ENCODE measurements at places on chromosomes 2 and 18.

- DNase-seq, result no peak
Observed at GRCh38 chr2:182445391-182445965, 18.6 kb upstream of the PDE1A start.

DNA sequence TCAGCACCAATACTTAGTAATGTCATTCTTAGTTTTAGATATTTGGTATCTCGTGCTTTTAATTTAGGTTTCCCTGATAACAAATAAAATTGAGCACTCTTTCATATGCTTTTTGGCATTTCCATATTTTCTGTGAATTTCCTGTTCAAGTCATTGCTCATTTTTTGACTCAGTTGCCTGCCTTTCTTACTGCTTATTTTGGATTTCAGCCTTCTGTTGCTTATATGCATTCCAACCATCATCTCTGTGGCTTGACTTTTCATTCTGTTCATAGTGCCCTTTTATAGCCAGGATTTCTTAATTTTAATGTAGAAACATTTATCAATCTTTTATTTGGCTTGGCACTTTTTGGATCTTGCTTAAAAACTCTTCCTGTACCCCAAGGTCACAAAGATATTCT, 14.5 kb upstream of the KIF3C start:
- no peak for DNase-seq

DNA sequence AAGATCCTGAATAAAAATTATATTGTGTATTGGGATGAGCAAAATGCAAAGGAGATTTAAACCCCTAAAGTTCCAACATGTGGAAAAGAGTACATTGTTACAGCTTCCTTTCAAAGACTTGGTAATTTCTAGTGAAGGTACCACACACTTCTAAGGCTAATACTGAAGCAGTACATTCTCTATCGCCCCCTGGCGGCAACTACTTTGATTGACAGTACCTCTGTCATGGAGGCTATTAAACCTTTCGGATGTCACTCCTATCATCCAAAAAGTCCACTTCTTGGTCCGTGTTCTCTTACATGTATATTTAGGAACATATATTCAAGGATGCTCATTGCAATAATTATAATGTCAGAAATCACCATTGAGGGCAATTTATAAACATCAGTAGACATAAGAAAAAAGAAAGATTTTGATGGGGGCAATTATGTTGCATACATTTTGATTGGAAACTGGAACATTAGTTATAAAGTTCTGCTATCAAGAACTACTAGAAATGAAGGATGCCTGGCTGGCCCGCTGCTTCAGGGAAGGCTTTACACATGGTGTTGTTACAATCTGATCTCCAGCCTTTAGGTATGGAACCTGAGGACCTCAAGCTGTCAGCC, 601.6 kb downstream of the CPS1 start:
- peak; percentile 32 for DNase-seq

DNA sequence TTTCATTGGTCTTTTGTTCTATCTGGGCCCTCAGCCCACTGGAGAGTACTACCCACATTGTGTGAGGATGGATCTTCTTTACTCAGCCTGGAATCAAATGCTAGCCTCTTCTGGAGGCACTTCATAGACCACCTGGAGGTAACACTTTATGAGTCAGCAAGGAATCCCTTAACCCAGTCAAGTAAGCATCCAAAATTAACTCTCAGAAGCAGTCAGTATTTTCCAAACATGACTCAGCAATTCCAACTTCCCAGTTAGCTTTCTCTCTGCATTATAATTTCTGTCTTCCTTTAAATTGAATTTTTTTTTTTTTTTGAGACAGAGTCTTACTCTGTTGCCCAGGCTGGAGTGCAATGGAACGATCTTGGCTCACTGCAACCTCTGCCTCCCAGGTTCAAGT, 142.7 kb downstream of the ACKR3 start:
- DNase-seq, result no peak

- no peak for DNase-seq
Observed at GRCh38 chr2:180983468-180984242, 3.2 kb downstream of the UBE2E3 start.

- no peak for DNase-seq
Observed at GRCh38 chr2:135762022-135762421, 20.4 kb downstream of the UBXN4 start.

GRCh38 chr2:3154700-3155099, 222.9 kb downstream of the EIPR1 start:
- no peak for DNase-seq

GRCh38 chr2:3319745-3320566, 57.7 kb downstream of the EIPR1 start:
- no peak for DNase-seq

DNA sequence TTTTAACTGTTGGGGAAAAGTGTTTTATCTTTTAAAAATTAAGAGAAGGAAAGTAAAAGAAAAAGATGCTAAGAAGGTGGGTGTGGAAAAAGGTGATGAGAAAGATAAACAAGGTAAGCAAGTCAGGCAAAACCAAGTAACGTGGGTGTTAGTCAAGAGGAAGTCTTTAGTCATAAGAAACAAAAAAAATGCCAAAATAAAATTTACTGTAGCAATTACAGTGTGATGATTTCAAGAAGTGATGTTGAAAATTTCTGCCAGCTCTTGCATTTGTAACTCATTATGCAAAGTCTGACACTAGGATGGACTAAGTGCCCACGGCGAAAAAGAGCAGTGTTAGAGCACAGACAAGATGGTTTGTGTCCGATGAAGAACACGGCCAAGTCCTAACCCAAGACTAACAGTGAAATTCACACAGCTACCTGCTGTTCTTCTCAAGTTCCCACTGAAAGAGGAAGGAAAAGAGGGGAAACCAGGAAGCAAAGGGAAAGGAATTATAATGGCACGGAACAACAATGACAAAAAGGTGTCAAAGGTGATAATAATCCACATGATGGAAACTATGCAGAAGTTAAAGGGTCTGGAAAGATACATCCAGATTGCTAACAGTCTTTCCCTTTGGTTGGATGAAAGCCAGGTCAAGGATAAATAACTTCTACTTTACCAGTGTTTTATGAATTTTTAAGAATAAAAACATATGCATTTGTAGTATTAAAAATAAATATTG, 34.1 kb downstream of the NOL10 start:
- no peak for DNase-seq

DNA sequence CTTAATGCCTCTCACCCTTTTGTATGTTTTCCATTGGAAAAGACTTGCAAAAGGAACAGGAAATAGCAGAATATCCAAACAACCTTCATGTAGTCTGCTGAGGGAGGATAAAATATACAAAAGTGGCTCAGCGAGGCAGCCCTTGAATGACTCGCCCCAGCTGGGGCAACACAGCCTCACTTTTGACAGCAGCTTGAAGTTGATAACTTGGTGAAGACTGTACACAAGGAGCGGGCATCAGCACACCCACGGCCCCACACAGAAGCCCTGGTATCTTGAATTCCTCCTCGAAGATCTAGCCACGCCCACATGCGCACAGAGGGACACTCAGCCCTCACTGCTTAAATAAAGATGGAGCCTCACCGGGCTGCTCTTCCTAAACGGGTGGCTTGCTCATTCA, 161.0 kb downstream of the IRS1 start:
- DNase-seq, result no peak

DNA sequence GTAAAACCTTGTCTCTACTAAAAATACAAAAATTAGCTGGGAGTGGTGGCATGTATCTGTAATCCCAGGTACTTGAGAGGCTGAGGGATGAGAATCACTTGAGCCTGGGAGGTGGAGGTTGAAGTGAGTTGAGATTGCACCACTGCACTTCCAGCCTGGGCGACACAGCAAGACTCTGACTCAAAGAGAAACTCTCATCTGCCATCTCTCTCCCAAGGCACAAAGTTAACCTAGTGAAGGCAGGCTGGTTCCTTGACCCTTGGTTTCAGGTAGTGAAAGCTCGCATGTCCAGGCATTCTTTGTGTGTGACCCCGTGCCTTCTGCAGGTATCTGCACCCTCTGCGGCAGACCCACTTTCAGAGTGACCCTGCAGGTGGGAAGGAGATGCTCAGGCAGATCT, 100.0 kb downstream of the WDSUB1 start:
- DNase-seq, result no peak

DNA sequence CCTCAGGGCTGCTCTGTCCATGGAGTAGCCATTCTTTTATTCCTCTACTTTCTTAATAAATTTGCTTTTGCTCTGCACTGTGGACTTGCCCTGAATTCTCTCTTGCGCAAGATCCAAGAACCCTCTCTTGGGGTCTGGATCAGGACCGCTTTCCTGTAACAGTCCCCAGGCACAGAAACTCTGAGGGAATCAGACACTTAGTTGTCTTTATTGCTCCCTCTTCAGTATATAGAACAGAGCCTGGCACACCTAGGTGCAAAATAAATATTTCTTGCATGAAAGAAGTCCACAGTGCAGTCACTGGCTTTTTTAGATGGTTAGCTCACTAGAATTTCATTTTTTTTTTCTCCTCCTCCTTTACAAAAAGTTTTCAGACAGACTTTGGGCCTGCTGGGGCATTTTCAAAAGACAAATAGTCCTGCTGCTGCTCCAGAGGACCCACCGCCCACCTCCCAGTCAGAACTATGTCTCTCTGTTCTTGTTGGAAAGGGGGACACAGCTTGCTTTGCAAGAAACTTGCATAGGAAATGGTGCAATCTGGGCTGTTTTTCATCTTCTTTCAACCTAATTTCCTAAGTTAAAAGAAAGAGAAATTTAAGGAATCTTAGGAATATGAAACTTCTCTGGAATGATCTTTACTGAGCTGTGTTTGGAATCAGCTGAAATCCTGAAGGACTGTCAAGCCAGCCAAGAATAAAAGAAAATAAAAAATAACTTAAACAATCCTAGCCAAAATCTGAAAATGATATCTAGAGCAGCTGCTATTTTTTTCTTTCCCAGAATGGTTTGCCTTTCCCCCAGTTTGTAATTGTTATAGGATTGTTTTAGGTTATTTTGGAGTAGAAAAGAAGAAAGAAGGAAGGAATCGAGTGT, 31.7 kb upstream of the MAP4K3 start:
- no peak for DNase-seq

GRCh38 chr2:201191132-201191875, 8.4 kb downstream of the CASP10 start:
- DNase-seq, result no peak

- DNase-seq, result no peak
Observed at GRCh38 chr2:101485856-101486255, 10.9 kb upstream of the RFX8 start.

GRCh38 chr2:182522972-182523473, 96.2 kb upstream of the PDE1A start:
- no peak for DNase-seq

GRCh38 chr2:25651782-25652455, 21.5 kb downstream of the DTNB start:
- DNase-seq, result no peak

- no peak for DNase-seq
Observed at GRCh38 chr18:14174706-14175085, 42.5 kb upstream of the ZNF519 start.

GRCh38 chr18:73711256-73711655, 436.4 kb downstream of the FBXO15 start:
- no peak for DNase-seq

- DNase-seq, result no peak
Observed at GRCh38 chr2:28206762-28207161, 185.9 kb upstream of the FOSL2 start.

DNA sequence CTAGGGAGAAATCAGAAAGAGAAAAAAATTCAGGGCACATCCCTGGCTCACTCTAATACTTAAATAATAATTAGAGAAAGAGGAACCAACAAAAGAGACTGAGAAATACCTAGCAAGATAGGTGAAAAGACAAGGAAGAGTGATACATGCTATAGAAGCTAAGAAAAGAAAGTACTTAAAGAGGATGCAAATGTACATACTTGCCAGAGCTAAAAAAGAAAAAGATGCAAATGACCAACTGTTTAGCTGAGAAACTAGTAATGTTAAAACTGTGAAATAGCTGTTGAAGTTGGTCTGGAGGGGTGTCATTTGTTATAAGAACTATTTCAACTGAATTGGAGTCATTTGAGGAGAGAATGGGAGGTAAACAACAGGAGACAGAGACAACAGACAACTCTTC, 412.2 kb downstream of the SPAG16 start:
- no peak for DNase-seq

- no peak for DNase-seq
Observed at GRCh38 chr18:70417847-70418246, 129.0 kb downstream of the SOCS6 start.

GRCh38 chr2:122029945-122030344, 274.5 kb downstream of the TSN start:
- DNase-seq, result no peak

DNA sequence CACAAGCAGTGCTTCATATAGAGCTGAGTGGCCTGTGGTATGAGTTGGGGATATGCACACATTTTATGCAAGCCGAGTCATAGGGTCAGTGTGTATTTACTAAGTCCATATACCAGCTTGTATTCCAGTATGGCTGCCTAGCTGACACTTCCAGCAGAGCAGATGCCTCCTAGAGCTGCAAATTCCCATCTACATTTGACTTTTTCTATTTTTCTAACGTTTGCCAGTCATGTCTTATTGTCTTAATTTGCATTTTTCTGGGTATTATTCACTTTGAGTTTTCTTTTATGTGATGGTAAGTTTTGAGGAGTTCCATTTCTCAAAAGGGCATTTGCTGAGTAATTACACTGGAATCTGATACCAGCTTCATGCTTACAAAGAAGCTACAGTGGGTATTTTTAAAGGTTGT, 334.5 kb upstream of the CDH2 start:
- no peak for DNase-seq

GRCh38 chr2:22126978-22127377, 1003.2 kb downstream of the TDRD15 start:
- DNase-seq, result no peak

DNA sequence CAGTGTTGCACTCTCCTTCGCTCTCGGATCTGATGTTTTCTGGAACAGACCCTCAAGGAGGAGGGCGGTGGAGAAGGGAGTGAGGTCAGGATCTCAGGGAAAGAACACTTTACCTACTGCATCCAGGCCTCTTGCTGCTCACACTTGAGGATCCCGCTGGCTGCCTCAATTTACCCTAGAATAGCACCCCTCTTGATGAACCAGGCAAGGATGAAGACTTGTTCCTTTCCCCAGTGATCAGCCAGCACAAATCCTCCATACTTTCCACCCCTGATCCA, 14.2 kb downstream of the WNT10A start:
- DNase-seq, result no peak

DNA sequence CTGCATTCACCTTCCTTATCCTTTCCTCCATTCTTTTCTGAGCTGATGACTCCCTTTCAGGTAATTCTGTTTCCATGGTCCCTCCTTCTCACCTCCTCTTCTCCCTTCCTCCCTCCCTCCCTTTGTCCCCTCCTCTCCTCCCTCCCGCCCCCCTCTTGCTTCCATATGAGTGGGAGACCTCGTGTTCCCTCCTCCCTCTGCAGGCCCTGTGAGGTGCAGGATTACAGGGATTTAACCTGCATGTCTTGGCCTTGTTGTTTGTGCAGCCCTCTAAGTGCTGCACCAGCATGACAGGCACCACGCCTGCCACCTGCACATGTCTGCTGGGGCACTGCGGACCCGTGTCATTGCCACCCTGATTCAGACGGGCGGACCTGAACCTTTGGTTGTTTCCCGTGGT, 103.1 kb downstream of the SNTG2 start:
- DNase-seq, result no peak

GRCh38 chr2:9518780-9519179, 36.9 kb downstream of the ADAM17 start:
- no peak for DNase-seq

Data from LNCaP clone FGC (cell line).